ENCODE measurements at places on chromosomes 2 and 18.

GRCh38 chr2:68253219-68254068, 1.1 kb upstream of the PPP3R1 start:
- H3K4me3 ChIP-seq: peak overlapping the region; percentile 90
- no peaks in the 10 kb centered on the region for H3K36me3 ChIP-seq
- H3K4me1 ChIP-seq: peaks cover 36% of the 10 kb centered on the region

DNA sequence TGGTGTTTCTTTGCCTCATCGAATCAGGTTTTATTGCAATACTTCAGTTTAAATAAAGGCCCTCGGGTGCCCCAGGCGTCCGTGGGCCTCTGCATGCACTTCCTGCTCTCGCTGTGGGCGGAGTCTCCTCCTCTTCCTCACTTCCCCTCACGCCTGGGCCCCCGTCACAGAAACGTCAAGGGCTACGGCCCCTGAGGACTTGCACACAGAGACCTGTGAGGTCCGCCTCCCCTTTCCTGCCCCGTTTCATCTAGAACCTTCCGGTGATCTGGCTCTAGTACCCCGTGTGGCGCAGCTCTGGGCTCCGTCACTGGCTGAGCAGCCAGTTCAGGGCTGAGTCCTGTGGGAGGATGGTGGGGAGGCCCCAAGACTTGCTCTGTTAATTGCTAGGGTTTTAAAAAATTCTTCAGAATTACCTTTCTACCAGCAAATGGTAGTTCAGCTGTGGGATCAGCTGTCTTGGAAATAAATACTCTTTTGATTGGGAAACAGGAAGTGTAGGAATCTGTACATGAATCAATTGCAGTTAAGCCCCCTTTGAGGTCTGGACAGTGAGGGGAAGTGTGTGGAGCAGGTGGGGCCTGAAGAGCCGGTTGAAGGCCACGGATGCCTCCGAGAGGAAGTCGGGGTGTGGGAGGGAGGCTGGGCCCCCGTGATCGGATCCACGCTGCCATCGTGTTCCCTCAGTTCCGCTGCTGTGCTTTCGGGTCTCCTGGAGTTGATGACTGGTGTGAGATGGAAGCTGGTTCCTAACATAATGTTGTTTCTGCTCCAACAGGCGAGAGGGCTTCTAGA, 10.2 kb downstream of the NFATC1 start:
- no peaks in the 10 kb centered on the region for H3K27me3 ChIP-seq
- no peak for DNase-seq
- H3K36me3 ChIP-seq: peaks cover 6% of the 10 kb centered on the region
- H3K4me3 ChIP-seq: no peak overlapping the region
- H3K27ac ChIP-seq: peak overlapping the region; percentile 57

DNA sequence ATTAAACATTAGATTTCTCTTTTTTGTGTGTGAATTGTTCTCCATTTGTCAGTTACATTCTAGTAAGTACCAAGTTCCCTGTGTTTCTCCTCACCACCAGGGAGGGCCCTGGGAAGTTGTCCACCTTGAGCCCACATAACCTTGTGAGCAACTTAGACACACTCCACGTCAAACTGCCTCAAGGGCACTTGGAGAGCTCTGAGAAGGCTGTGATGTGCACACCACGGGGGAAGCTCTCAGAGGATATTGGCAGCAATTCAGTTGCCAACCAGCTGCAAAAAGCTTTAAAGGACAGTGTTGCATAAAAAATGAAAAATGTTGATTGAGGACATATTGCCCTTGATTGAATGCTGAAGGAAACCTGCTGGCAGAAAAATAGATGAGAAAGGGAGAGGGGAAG, 743.6 kb downstream of the RNF144A start:
- H3K27me3 ChIP-seq: no peaks in the 10 kb centered on the region
- H3K27ac ChIP-seq: no peak overlapping the region
- no peak for DNase-seq
- no peaks in the 10 kb centered on the region for H3K36me3 ChIP-seq

- peak overlapping the region; percentile 78 for H3K27ac ChIP-seq
- peaks cover 79% of the 10 kb centered on the region for H3K4me1 ChIP-seq
These were observed 24.4 kb downstream of the MBP start for GRCh38 chr18:77108001-77108692.
